ENCODE measurements at places on chromosomes 7 and 10.

- no peak for DNase-seq
These were observed 42.5 kb downstream of the TACR2 start for GRCh38 chr10:69374242-69374641.

DNA sequence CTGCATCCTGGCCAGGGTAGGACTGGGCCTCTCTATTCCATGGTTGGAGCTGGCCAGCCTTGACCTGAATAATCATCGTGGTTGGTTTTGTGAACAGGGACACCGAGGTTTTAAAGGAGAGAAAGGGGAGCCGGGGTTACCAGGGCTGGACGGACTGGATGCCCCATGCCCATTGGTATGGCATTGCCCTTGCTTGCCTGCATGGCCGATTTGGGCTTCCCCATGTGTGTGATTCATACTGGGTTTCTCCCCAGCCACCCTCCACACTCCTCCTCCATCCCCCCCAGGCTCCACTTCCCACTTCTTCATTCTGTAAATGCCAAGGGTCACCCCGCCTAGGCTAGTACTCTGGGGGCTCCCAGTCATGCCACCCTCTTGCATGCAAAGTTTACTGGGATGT is 98.8 kb upstream of the MACROH2A2 start:
- no peak for DNase-seq

- no peak for DNase-seq
These were observed 32.0 kb downstream of the NUB1 start for GRCh38 chr7:151373599-151373998.

DNA sequence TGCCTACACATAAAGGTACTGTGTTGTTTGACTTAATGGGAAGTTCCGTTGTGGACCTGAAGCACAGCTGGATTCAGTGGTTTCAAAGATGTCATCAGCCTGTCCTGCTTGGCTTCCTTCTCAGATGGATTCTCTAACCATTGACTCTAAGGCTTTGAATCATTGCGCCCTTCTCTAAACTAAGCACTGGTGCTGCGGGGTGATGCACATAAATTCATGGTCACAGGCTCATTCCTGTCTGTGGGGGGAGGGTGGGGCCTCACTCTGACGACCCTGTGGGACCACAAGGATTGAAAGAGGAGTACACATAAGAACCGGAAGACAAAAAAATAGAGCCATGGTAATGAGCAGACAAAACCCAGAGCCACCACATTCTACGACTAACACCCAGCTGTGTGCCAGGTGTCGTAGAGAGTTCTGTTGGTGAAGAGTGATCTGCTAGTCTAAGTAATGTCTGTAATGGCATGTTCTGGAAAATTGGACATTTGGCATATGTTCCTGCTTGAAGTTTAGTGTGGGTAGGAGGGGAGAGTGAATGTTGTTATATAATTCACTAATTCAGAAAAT is 97.3 kb upstream of the YAE1 start:
- no peak for DNase-seq

DNA sequence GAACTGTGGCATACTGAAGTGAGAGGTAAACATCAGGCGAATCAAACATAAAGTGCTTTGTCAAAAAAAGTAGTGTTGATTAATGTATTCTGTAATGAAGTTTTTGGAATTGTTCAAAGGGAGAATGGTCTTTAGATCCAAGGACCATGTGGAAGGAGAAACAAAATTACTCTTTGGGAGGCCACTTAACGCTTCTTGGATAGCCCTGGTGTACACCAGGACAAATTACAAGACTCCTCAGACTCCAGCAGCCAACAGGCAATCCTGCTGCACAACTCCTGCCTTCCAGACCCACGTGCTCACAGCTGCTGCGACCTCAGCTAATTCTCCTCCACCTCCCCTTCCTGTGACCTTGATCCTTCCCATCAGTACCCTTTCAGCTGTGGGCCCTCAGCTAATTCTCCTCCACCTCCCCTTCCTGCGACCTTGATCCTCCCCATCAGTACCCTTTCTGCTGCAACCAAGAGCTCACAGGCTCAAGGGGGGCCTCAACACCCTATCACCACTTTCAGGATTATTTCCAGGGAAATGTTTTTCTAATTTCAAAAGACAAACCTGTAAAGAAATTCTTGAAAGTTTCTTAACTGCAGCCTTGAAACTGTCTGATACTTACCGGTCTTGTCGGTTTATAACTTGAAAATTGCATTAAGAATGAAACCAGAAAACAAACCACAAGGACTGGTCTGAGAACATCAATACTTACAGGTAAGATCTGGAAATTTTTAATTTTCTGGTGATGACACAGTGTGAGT is 29.7 kb upstream of the DDC start:
- DNase-seq = peak; percentile 65

- peak; percentile 94 for DNase-seq
These were observed 24.9 kb upstream of the ADO start for GRCh38 chr10:62779487-62780248.

- DNase-seq = no peak
These were observed 66.8 kb downstream of the TMEM168 start for GRCh38 chr7:112723416-112723815.

Data from MM.1S (cell line).